ENCODE measurements at places on chromosomes 6 and 20.

DNA sequence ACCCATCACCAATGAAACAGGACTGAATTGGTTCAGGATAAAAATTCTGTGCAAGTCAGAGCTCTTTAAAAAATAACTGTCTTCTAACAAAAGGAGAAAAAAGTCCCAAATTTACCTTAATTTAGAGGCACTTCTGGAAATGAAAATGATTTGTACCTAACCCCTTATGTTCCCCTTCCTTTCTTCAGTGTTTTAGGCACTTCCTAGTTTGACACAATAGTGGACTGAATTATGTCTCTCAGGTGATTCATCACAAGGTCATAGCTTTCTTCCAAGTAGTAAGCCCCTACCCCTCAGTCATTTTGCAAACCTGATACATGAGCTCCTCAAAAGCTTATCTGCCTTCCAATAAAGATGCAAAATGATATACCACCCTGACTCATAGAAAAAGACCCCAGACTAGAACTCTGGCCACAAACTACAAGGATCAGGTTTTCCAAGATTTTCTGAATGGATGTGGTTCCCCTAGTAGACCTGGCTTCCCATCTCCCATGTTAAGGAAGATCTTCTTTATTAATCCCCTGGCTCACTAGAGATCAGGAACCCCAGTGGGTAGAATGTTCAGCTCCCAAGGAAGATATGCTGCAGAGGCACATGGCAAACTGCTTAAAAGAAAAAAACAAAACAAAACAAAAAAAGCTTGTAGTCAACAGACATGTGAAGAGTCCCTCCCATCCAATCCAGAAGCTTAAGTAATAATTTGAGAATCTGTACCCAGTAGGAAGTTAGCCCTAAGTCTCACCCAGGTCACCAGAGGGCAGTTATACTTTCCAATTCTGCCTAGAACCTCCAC, 3.6 kb downstream of the PPP1R10 start:
- no peaks in the 10 kb centered on the region for H3K27me3 ChIP-seq
- DNase-seq = peak; percentile 51
- H3K4me3 ChIP-seq = peak overlapping the region; percentile 5
- peaks cover 5% of the 10 kb centered on the region for H3K36me3 ChIP-seq

- H3K27ac ChIP-seq = no peak overlapping the region
- no peak overlapping the region for H3K4me3 ChIP-seq
- no peak for DNase-seq
- no peaks in the 10 kb centered on the region for H3K36me3 ChIP-seq
Observed at GRCh38 chr6:11734861-11735613, 43.6 kb downstream of the ADTRP start.

DNA sequence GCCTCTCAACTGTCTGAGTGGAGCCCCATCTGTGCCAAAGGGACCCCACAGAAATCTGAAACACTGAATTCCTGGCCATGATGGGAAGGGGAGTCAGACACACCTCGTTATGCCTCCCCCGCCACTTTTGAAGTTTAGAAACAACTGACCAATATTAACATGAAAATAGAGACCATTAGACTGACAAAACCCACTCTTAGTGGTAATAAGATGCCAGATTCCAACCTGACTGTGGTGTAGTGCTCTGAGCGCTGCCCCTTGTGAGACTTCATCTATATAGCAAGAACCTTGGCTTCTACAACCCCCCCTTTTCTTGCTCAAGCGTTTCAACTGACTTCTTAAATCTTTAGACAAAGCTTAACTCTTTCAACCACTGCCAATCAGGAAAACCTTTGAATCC, 46.1 kb upstream of the UNC93A start:
- H3K4me3 ChIP-seq = no peak overlapping the region
- no peaks in the 10 kb centered on the region for H3K36me3 ChIP-seq
- no peaks in the 10 kb centered on the region for H3K4me1 ChIP-seq
- H3K27ac ChIP-seq = no peak overlapping the region

DNA sequence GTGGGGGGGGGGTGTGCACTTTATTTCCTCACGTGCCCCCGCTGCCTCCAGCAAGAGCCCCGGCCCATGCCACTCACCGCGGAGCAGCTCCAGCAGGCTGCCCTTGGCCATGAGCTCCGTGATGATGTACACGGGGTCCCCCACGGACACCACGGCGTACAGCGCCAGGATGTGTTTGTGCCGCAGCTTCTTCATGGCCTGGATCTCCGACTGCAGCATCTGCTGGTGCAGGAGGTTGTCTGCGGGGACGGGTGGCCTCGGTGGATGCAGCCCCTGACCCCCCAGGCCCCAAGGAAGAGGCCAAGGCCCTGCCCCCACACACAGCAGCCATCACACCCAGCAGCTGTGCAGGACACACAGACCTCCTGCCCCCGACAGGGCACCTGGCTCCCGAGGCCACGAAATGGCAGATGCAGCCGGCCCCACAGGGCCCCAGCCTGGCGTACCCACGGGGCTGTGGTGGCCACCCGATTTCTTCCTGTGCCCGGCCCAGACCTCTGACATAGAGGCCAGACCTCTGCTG, 4.7 kb downstream of the PTK6 start:
- no peaks in the 10 kb centered on the region for H3K36me3 ChIP-seq
- no peak for DNase-seq
- H3K4me1 ChIP-seq = peaks cover 5% of the 10 kb centered on the region
- H3K27ac ChIP-seq = no peak overlapping the region
- H3K4me3 ChIP-seq = no peak overlapping the region
- H3K27me3 ChIP-seq = peaks cover 7% of the 10 kb centered on the region

GRCh38 chr6:80967609-80968008, 784.9 kb downstream of the TENT5A start:
- no peak for DNase-seq
- H3K27ac ChIP-seq = no peak overlapping the region
- H3K4me1 ChIP-seq = no peaks in the 10 kb centered on the region

DNA sequence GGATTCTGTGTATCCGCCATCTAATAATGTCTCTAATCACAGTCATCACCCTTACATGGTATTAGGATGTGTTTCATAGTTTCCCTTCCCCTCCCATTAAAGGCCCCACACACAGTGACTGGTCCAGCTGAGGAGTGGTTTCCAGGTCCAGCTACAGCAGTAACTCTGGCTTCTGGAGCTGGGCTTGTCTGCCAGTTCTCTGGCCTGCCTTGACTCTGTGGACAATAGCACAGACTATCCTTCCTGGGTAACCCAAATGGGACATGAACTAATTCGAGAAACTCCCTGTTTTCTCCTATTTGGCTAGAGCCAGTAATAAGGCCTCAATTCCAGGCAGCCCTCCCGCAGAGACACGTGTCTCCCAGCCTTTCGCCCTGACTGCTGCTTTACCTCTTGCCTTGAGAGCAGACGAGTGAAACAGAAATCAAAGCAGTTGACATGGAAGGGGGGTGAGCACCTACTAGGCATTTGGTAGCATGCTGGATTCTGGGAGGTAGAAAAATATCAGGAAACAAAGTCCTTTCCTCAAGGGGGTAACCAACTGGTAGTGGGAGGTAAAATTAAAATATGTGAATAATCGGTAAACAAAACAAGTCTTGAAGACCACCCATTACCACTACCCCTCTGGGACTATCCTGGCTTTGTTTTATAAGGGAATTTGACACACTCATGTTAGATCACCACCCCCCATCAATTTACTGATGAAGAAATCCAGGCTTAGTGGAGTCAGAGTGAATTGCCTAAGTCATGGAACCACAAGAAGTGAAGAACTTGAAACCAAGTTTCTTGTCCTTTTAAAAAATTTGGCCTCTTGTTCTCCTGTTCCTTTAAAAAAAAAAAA, 1.2 kb downstream of the TRAF3IP2 start:
- peak; percentile 89 for DNase-seq
- H3K36me3 ChIP-seq = no peaks in the 10 kb centered on the region
- peak overlapping the region; percentile 99 for H3K27ac ChIP-seq
- H3K27me3 ChIP-seq = no peaks in the 10 kb centered on the region

Measured in fibroblast of lung (primary cell).